ENCODE measurements at places on chromosomes 7 and 10.

- peak; percentile 16 for DNase-seq
These were observed 690.8 kb downstream of the INHBA start for GRCh38 chr7:41012041-41012440.

- DNase-seq: no peak
These were observed 324.9 kb downstream of the PARD3 start for GRCh38 chr10:34489973-34490745.

- DNase-seq: no peak
These were observed 5.5 kb upstream of the VGF start for GRCh38 chr7:101170617-101171441.

GRCh38 chr10:4651404-4652037, 174.5 kb upstream of the AKR1E2 start:
- no peak for DNase-seq

DNA sequence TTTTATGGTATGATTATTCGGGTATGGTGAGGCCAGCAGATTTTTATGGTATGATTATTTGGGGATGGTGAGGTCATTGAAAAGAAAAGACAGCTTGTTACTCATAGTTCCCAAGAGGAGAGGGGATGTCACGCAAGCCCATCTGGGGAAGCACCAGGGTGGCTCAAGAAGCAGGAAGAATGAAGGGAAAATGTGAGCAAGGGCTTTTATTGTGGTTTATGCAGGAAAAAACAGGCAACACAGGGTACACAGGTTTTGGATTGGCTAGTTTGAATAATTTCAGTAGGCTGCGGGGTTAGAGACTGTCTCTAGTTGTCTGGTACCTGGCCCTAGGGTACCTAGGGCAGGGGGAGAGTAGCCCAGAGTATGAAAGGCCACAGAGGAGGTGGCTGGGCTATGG, 26.8 kb upstream of the DGKI start:
- no peak for DNase-seq

- peak; percentile 50 for DNase-seq
These were observed 432 bp upstream of the CAMK2B start for GRCh38 chr7:44325811-44326241.

Data from neural progenitor cell (in vitro differentiated cells).